ENCODE measurements at places on chromosomes 11 and 22.
A peak's percentile ranks its signal among the peaks of the same experiment; 100 is the strongest.

DNA sequence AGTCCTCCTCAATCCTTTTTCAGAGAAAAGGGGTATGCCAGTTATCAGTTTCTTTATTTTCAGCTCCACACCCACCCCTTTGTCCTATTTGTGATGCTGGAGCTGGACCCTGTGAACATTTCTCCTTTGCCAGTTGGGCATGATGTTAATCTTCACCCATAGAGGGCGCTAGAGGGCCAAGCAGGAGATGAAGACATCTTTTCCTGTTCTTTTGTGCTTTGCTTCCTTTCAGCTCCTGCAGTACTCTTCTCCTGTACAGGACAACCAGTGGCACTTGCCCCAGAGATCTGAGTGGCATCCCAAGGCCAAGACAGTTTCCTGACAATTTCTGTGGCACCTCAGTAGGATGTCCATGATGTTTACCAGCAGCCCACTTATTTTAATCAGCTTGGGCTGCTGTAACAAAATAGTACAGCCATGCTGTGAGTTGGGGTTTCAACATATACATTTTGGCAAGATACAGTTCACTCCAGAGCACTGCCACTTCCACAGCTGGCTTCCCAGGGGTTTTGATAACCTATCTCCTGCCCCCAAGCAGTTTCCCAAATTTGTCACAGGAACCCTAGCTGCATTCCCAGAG lies 4.6 kb downstream of the SAA2 start:
- peak; percentile 40 for DNase-seq

DNA sequence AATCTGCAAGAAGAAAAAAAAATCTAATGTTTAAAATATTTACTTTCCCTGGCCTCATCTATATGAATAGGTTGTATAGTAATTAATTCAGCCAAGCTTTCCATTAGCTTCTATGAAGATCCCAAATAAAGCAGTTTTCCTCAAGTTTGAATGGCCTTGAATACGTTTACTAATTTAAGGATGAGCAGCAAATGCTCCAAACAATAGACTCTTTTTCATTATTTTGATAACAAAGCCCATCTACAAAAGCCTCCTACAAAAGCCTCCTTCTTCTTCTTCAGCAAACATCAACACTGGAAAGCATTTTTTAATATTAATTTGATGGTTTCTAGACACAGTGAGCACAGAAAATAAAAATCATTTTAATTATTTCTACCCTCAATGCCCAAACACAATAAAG lies 1130.3 kb upstream of the CNTN5 start:
- DNase-seq: no peak

DNA sequence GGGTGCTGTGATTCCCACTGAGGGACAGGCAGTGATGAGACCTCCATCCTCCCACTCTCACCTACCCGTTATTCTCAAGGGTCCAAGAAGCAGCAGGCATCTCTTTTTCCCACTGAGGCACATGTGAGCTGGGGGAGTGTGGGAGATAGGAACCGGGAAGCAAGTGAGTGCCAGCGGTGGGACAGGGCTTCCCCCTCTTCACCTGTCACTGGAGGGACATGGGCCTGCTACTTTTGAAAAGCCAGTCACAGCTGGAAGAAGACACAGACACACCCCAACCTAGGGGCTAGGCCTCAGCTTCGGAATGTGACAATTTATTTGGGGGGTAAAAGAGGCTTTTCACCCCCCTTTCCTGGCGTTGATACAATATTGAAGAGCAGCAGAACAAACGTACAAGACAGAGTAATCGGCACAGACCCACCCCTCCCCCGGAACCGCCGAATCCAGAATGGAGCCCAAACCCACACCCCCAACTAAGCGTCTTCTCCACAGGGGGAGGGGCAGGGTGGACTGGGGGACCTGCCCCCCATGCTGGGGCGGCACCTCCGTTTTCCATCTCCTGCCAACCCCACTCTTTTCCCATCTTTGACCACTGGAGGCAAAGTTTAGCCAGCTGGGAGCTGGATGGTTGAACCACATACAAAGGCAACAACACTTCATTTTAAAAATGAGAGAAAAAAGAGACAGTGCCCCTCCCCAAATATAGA lies 10.7 kb downstream of the CBX6 start:
- no peak for DNase-seq

GRCh38 chr22:37542959-37543358 lies 17.3 kb upstream of the CDC42EP1 start:
- DNase-seq: no peak

- no peak for DNase-seq
These were observed 28.6 kb downstream of the LIF start for GRCh38 chr22:30217698-30218560.

DNA sequence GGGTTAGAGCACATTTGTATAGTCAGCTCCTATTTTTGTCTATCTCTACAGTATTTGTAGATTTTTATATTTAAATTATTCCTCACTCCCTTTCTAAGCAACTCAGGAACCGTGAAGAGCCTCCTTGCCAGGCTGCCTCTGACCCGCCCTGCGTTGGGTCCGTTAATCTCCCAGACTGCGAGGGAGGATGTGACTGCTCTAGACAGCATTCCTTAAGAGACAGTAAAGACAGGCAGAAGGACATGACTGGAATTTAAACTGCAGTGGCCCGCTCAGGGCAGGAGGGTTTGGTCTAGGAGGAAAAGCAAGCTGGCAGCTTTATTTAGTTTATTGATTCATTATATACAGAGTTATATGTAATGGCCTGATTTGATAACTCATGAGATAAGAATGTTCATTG lies 413.7 kb downstream of the TMEM135 start:
- DNase-seq: no peak

- DNase-seq: no peak
These were observed 13.2 kb upstream of the RGL4 start for GRCh38 chr22:23677701-23677995.
